ENCODE measurements at places on chromosomes 3 and 15.
A peak's percentile ranks its signal among the peaks of the same experiment; 100 is the strongest.

GRCh38 chr3:37030588-37030987 lies 37.3 kb downstream of the MLH1 start:
- no peak for DNase-seq

DNA sequence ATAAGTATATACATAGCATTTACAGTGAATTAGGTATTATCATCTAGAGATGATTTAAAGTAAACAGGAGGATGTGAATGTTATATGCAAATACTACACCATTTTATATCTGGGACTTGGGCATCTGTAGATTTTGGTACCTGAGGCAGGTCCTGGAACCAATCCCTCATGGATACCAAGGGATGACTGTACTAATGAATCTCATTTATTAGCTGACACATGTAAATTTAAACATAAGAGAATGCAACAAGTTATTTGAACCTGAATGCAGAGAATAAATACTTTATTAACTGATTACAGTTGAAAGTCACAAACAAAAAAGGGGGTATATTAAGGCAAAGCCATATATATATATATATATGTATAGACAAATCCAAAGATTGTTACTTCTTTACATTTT lies 23.1 kb upstream of the CMTM6 start:
- no peak for DNase-seq

DNA sequence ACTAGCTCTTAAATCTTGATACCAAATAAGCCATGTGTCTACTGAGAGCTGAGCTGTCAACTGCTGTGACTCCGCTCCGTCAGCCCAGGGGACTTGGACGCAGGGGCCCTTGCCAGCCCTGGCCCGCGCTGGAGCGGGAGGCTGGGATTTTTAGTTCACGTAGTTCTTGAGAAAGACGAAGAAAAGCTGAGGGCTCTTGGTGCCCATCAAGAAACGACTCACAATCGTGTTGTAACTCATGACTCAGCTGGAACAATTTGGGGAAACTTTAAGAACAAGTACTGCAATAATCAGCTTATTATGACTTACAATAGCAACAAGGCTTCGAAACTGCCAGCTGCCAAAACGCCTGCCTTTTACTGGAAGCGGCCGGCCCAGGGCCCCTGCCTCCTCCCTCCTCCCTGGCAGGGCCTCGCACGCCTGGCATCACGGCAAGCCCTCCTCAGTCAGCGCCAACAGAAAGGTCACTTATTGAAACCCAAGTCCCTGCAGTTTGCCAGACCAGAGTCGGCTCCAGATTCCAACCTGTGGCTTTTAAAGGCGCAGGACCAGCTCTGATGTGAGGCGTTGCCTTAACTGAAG lies 60.3 kb downstream of the RGMA start:
- peak; percentile 67 for DNase-seq

DNA sequence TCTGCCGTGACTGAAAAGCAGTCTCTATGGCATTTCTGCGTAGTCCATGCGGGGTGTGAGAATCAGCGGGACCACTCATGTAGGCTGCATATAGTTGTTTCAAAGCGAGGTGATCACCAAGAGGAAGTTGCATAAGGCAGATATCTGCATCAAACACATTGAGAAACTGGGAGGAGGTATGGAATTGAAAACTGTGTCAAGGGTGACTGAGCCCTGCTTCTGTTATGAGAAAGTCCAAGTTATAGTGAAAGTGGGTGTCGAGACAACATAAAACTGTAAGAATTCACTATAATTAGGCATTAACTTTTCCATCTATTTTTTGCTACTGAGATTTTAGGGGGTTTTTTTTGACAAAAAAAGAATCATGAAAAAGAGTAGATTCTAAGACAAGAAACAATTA lies 109.3 kb downstream of the ZIC1 start:
- no peak for DNase-seq

DNA sequence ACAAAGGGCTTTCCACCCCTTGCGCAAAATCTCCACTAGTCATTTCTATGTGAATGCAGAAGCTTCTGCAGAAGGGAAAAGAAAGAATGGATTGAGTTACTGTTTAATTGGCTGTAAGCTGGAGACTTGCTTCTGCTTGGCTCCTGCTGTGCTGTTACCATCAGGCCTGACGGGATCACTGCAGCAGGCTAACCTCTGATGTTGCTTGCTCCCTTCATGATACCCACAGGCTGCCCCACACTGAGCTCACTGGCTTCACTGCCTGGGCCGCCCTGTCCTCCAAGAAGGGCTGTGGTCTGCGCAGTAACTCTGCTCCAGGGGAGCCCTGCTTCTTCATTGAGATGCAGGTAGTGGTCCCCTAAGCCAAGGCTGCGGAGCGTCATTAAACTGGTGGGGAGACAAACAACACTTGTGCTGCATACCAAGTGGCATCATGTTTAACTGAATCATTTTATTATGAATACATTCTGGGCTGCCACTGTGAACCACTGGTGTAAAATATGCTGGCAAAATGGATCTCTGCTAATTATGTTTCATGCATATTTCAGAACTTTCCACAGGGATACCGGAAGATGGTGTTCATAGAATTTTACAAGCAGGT lies 78.6 kb downstream of the WDR49 start:
- peak; percentile 12 for DNase-seq

DNA sequence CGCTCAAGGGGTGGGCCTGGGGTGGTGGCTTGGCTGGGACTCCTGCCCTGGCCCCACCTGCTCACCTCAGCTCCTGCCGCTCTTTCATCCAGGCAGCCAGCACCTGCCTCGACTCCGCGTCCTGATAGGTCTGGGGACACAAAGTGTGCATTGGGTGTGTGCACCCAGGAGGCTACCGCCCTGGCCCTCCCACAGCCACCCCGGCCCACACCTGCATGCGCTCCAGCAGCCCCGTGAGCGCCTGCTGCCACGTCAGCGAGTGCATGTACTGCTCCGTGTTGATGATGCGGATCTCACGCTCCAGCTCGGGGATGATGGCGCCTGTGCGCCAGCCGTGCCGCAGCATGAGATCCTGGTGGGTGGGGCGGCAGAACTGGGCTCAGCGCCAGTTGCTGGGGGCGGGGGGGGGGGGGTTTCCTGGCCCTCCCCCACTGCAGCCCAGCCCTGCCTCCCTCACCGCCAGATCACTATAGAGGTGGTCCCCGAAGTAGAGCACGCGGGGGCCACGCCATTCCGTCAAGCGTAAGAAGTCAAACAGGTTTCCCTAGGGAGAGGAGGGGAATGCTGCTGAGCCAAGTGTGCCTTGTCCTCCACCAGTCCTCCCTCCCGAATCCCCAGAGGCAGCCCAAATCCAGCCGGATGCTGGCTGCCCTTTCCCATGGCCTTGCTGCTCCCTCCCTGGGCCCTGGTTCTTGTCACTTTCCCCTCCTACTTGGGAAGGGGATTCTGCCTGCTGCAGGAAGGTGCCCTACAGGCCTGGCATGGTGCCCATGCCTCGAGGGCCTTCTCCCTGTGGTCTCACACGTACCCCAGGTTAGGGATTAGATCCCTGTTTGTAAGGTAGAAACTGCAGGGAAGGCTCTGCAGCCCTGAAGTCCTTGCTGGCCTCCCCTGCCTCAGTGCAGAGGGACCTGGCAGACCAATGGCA lies 8.6 kb downstream of the NT5DC2 start:
- no peak for DNase-seq

- DNase-seq, result no peak
Measured at GRCh38 chr3:157405457-157405856, 31.2 kb upstream of the PTX3 start.

- peak; percentile 36 for DNase-seq
Measured at GRCh38 chr15:41585127-41586047, 26.4 kb downstream of the TYRO3 start.

Data from anterior cingulate cortex (tissue), 58 donors.